ENCODE measurements at places on chromosomes 7 and 10. TPM values are rescaled to one million over a fixed set of nuclear protein-coding genes. Genes with fewer than 3 reads are reported as not detected.

Gene GPNMB
- total RNA-seq = 259 TPM

Gene TBC1D12
- 9.6 TPM for total RNA-seq

Gene COBL
- total RNA-seq = 88.7 TPM

Gene ENTPD1
- 8.7 TPM for total RNA-seq

Gene SLC13A1
- total RNA-seq = not detected

Gene BZW2
- 308 TPM for total RNA-seq

Gene TDRD1
- 1.9 TPM for total RNA-seq

Gene SPDYE6
- total RNA-seq = not detected

Gene HABP2
- total RNA-seq = not detected

Gene IFRD1
- total RNA-seq = 26.3 TPM

Gene SAMD9
- 2.3 TPM for total RNA-seq

Gene TFEC
- 3.2 TPM for total RNA-seq

Gene GBF1
- 70.0 TPM for total RNA-seq

Gene NME8
- total RNA-seq = 0.36 TPM

Gene TLX1
- total RNA-seq = not detected

Gene SEMA3D
- 1.00 TPM for total RNA-seq

Gene PDSS1
- 4.3 TPM for total RNA-seq

Gene PNLIPRP3
- total RNA-seq = not detected

Gene NPY4R
- not detected for total RNA-seq

Gene ZKSCAN1
- 63.1 TPM for total RNA-seq

Gene GTF2IRD1
- 23.3 TPM for total RNA-seq

Gene OR2A1
- 0.12 TPM for total RNA-seq

Gene HDAC9
- total RNA-seq = 52.9 TPM

Gene TCERG1L
- total RNA-seq = not detected

Gene PRRT4
- total RNA-seq = 1.5 TPM

Gene NUTM2B
- total RNA-seq = 1.5 TPM

Measured in heart left ventricle (tissue), 16 donors.